HS-5 (cell line): ENCODE measurements at places on chromosomes 1 and 21.

GRCh38 chr1:18923756-18924211 lies 21.4 kb upstream of the ALDH4A1 start:
- no peak for DNase-seq

GRCh38 chr1:54132495-54132894 lies 20.3 kb downstream of the CDCP2 start:
- no peak for DNase-seq

DNA sequence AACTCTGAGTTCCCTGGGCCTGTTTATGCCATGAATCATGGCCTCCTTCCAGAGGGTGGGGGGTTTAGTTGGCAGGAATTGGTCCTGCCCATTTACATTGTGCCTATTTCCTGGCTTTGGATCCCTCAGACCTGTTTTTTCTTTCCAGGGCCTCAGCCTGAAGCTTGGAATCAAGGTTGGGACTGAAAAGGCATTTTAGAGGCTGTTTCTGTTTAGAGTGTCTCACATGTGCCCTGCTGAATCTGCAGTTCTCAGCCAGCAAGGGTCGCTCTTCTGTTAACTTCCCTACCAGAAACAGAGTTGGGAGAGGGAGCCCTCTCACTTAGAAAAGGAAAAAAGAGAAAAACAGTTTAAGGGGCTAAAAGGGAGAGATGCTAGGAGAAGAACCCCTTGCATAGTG lies 191.1 kb downstream of the PTPRC start:
- no peak for DNase-seq

DNA sequence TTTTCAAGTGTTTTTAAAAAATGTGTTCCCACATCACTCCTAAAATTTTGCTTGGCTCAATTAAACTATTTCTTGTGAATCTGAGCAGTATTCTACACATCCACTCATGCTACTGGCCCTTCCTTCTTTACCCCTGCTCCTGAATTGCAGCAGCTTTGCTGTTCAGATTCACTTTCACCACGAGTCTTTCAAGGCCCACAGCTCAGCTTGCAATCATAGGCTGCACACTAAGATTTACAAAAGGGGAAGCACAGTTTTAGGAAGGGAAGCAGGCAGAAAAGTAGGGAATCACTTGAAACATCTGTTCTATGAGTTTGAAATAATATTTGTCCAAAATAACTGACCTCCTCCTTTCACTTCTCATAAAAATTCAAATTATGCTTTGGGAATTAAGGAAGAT lies 70.9 kb upstream of the EDEM3 start:
- DNase-seq, result no peak

- no peak for DNase-seq
Observed at GRCh38 chr21:35616090-35616489, 444.2 kb downstream of the SETD4 start.

DNA sequence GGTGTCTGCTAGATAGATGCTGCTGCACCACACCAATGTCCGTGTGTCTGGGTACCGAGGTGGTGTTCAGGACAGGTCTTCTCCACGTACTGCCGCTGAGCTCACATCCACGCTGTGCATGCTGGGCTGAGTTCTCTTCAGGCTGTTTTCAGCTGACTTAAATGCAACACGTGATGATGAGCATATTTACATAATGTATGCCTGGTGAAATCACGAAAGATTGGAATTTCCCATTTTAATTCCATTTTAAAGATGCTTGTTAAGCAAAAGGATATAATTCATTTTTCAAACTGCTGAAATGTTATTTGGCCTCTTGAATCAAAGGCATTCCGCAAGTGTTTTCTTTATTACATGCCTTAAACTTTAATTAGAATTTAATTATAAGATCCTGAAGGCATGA lies 107.9 kb downstream of the FGGY start:
- DNase-seq, result no peak

- DNase-seq, result no peak
Observed at GRCh38 chr1:8962812-8963530, 17.3 kb downstream of the CA6 start.

GRCh38 chr1:51472359-51472758 lies 46.7 kb downstream of the EPS15 start:
- DNase-seq, result no peak

DNA sequence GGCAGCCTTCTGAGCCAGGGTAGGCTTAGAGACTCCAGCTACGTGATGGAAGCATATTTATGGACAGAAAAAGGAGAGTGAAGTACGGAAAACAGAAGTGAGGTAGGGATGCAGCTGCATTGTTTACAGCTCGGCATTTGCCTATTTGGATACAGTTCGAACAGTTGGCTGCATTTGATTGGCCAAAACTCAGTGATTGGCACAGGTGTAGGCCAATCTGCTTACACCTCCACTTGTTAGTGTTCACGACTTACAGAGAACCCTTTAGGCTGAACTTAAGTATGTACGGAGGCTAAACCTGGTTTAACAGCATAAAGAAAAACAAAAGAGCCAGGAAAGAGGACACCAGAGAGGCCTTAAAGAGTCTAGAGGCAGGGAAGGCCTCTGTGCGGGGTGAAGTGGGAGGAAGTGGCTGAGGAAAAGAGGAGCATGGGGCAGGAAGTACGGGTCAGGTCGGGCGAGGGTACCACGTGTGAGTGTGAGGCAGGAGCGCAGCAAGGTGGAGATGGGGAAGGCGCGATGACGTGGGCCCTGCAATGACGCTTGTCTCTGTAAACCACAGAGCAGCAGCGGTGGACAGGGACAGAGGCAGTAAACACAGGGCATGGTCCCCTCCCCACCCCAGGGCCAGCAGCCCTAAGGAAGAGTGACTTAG lies 32.0 kb downstream of the RSPH1 start:
- DNase-seq, result no peak

DNA sequence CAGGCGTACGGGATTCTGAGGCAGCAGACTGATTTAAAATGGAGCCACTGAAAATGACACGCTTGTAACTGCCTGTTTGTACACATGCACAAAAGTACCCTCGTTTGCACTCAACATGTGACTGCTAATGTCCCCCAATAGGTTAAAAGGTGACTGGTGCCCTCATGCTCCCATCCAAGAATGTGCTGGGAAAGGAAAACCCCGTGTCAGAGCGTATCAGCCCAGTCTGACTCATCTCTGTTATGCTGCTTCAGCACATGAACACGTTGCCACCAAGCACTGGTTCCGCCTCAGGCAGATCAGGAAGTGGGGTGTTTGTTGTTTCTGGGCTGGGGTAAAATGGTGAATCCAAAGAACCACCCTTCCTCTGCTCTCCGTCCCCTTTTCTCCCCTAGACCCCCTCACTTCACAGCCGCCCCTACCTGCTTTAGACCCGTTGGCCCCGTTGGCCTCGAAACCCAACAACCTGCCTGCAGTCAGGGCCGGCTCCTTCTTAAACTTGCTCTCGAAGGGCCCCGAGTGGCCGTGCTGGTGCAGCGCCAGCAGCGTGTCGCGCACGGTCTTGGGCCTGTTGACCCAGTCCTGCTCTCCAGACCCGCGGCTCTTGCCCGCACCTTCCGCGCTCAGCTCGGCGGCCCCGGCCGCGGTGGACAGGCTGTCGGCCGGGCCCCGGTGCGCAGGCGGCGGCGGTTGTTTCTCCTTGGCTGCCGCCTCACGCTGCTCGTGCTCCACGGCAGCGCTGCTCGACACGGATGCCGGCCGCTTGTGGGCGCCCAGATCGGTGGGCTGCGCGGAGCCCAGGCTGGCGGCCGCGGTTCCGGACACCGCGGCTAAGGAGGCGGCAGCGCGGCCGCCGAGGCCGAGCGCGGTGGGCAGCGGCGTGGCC lies 1.7 kb downstream of the IRF2BP2 start:
- no peak for DNase-seq

DNA sequence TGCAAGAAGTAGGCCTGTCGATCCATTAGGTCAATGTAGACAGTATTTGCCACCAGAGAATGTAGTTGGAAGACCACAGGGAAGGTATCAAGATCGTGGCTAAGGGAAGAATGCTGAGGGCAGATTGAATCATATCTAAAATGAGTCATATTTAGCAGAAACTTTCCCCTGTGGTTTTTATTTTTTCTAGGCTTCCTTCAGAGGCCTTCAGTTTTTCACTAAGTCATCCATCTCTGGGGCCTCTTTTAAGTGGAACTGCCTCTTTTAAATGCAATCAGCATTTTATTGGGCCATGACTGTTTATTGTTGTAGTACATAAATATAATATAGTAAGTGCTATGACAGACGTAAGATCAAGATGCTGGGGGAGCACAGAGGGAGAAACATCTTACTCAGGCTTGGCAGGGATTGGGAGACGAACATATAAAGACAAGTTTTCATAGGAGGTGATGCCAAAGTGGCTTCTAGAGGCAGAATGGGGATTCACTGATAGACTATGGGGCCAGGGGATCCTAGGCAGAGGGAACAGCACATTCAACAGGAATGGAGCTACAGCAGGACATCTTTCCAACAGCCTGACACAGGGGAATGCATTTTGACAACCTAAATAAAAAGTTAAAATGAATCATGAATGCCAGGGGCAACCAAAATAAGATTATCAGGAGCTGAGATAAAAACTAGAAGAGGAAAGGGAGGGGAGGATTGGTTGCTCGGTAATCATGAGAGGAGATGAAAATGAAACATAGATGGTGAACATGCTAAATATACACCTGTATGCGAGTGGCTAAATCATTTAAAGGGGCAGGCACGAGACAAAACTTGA lies 20.1 kb downstream of the UBE2U start:
- peak; percentile 68 for DNase-seq
